ENCODE measurements at places on chromosomes 4 and X. TPM values are rescaled to one million over a fixed set of nuclear protein-coding genes. Genes with fewer than 3 reads are reported as not detected.

JCHAIN gene
- 377 TPM for total RNA-seq

ZCCHC18 gene
- total RNA-seq, result 0.26 TPM

GRCh38 chr4:41408859-41409593 lies 128.9 kb upstream of the LIMCH1 start:
- H3K27ac ChIP-seq, result no peak overlapping the region
- no peak for DNase-seq
- no peaks in the 10 kb centered on the region for H3K36me3 ChIP-seq
- H3K4me1 ChIP-seq, result peaks cover 4% of the 10 kb centered on the region

DNA sequence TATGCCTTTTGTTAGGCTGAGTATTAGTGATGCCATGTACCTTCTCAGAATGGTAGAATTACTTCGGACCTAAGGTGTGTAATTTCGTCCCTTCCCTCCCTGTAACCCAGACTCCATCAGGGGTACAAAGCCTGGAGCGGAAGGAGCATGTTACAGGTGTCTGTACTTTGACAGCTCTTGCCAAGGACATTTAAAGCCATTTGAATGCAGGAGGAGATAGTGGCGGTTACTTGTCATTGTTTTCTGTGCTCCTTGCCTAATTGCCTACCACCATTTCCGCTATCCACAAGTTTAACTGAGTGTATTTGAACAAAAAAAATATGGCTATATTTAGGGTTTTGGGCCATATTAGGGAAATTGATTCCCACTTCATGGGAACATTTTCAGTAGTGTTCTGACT lies 1.8 kb downstream of the FNIP2 start:
- H3K4me1 ChIP-seq, result peaks cover 20% of the 10 kb centered on the region
- no peaks in the 10 kb centered on the region for H3K27me3 ChIP-seq
- H3K36me3 ChIP-seq, result no peaks in the 10 kb centered on the region
- DNase-seq, result no peak
- peak overlapping the region; percentile 75 for H3K4me3 ChIP-seq
- H3K27ac ChIP-seq, result no peak overlapping the region

CD38 gene
- total RNA-seq, result 54.0 TPM

DNA sequence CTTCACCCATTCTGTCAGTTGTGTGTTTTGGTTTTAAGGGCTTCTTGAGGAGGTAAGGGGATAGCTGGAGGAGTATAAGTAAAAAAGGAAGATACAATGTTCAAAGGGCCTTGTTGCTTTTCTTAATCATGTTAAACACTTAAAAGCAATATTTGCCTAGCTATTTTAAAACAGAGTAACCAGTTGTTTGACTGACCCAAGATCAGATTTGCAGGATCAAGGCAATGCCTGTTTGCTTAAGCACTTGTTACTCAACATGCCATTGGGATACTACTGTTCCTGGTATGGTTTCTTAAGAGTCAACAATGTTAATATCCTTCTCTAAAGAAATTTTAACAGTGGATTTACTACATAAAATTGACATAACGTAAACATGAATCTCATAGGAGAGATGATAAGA lies 2.6 kb downstream of the DCLK2 start:
- H3K36me3 ChIP-seq, result no peaks in the 10 kb centered on the region
- H3K4me3 ChIP-seq, result no peak overlapping the region
- H3K27ac ChIP-seq, result no peak overlapping the region
- no peaks in the 10 kb centered on the region for H3K27me3 ChIP-seq

- H3K36me3 ChIP-seq, result no peaks in the 10 kb centered on the region
- no peaks in the 10 kb centered on the region for H3K4me1 ChIP-seq
- no peak for DNase-seq
- no peak overlapping the region for H3K27ac ChIP-seq
- no peak overlapping the region for H3K4me3 ChIP-seq
Measured at GRCh38 chrX:142804085-142804484, 221.6 kb upstream of the SPANXN4 start.

GRCh38 chr4:173478913-173479283 lies 51.1 kb downstream of the HAND2 start:
- no peaks in the 10 kb centered on the region for H3K4me1 ChIP-seq
- DNase-seq, result no peak
- no peak overlapping the region for H3K27ac ChIP-seq
- H3K36me3 ChIP-seq, result no peaks in the 10 kb centered on the region
- H3K27me3 ChIP-seq, result no peaks in the 10 kb centered on the region
- no peak overlapping the region for H3K4me3 ChIP-seq

GRCh38 chrX:65601530-65602220 lies 65.8 kb upstream of the MSN start:
- no peaks in the 10 kb centered on the region for H3K27me3 ChIP-seq
- H3K4me3 ChIP-seq, result no peak overlapping the region
- no peaks in the 10 kb centered on the region for H3K36me3 ChIP-seq
- no peak for DNase-seq
- peak overlapping the region; percentile 80 for H3K27ac ChIP-seq

DNA sequence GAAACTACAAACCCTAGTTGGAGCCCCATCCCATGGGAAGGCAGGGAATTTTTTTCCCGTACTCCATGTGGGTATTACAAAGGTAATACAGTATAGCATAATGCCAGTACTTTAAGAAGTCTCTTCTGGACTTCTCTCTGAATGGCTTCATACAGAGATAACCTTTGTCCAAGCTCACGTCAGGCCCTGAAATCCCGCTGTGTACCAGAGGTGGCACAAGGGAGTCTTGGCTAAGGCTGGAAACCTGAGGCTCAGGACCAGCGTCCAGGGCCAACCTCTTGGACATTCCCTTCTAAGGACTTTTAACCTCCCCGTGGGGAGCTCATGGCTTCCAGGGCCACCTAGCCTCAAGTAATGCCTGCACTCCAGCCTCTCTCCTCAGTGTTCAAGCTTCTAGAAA lies 338.9 kb upstream of the FAM241A start:
- H3K4me1 ChIP-seq, result no peaks in the 10 kb centered on the region
- no peak overlapping the region for H3K27ac ChIP-seq
- H3K27me3 ChIP-seq, result no peaks in the 10 kb centered on the region

DNA sequence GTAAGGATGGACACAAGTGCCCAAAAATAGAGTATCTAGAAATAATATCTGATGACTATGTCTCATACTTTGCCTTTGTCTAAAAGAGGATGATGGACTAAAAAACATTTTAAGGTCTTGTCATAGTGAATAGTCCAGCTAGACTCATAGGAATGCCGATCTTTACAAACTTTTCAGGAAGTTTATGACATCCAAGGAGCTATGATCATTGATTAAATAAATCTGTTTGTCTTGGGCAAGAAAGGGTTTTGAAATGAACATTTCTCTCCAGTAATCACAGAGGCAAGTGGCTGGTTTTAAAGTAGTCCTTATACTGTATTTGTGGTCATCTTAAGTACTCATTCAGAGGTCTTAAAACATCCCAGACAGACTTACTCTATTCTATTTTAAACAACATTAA lies 109.8 kb downstream of the MAPK10 start:
- DNase-seq, result no peak
- no peak overlapping the region for H3K4me3 ChIP-seq
- no peaks in the 10 kb centered on the region for H3K36me3 ChIP-seq
- no peak overlapping the region for H3K27ac ChIP-seq

REELD1 gene
- 2.1 TPM for total RNA-seq

GRCh38 chr4:139863531-139863930 lies 197.9 kb downstream of the MGST2 start:
- no peaks in the 10 kb centered on the region for H3K36me3 ChIP-seq
- H3K4me1 ChIP-seq, result no peaks in the 10 kb centered on the region
- no peak for DNase-seq
- no peak overlapping the region for H3K27ac ChIP-seq
- no peaks in the 10 kb centered on the region for H3K27me3 ChIP-seq

DNA sequence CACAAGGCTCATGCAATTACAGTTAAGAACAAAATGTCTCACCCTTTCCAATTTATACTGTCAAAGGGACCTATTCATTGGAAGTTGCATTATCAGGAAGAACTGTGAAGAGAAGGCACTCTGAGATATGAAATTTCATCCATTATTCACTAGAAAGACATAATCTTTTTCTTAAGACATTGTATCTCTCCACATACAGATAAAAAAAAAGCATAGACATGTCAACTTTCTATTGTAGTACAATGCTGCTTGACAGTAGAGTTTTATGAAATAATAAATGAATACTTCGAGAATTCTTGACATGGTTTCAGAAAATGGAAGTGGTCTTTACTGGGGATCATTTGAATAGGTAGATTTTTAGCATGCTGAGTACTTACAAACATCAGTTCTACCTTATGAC lies 545.0 kb downstream of the TMA16 start:
- no peak for DNase-seq
- H3K27me3 ChIP-seq, result no peaks in the 10 kb centered on the region
- no peaks in the 10 kb centered on the region for H3K36me3 ChIP-seq
- H3K4me1 ChIP-seq, result no peaks in the 10 kb centered on the region
- H3K27ac ChIP-seq, result no peak overlapping the region

DNA sequence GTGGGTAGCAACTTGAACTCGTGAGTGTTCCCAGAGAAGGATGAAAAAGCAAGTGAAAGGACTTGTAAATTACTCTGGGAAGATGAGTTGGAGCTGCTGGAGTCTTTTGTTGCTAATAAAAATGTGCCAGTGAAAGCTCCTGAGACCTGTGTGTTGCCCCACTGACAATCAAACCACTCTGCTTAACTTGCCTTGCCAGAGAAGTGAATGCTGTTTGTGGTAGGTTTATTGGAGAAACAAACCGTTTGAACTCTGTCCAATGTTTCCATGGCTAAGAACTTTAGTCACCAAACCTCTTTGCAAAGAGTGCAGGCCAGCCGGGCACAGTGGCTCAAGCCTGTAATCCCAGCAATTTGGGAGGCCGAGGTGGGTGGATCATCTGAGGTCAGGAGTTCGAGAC lies 586.9 kb downstream of the PCDH7 start:
- H3K27ac ChIP-seq, result no peak overlapping the region
- H3K4me1 ChIP-seq, result no peaks in the 10 kb centered on the region
- no peaks in the 10 kb centered on the region for H3K36me3 ChIP-seq
- H3K27me3 ChIP-seq, result no peaks in the 10 kb centered on the region
- H3K4me3 ChIP-seq, result no peak overlapping the region

LRCH2 gene
- total RNA-seq, result 9.7 TPM

- H3K4me3 ChIP-seq, result no peak overlapping the region
- no peak for DNase-seq
- no peak overlapping the region for H3K27ac ChIP-seq
- H3K36me3 ChIP-seq, result no peaks in the 10 kb centered on the region
- H3K4me1 ChIP-seq, result peaks cover 4% of the 10 kb centered on the region
- H3K27me3 ChIP-seq, result no peaks in the 10 kb centered on the region
Measured at GRCh38 chrX:115693476-115693875, 132.5 kb downstream of the PLS3 start.

- H3K27me3 ChIP-seq, result no peaks in the 10 kb centered on the region
- no peak overlapping the region for H3K4me3 ChIP-seq
- no peak overlapping the region for H3K27ac ChIP-seq
- H3K4me1 ChIP-seq, result peaks cover 19% of the 10 kb centered on the region
- no peaks in the 10 kb centered on the region for H3K36me3 ChIP-seq
Measured at GRCh38 chr4:84920617-84921016, 45.9 kb downstream of the WDFY3 start.

GRCh38 chr4:3486541-3487540 lies 23.7 kb downstream of the DOK7 start:
- H3K4me1 ChIP-seq, result peaks cover 16% of the 10 kb centered on the region
- DNase-seq, result peak; percentile 77
- H3K36me3 ChIP-seq, result no peaks in the 10 kb centered on the region
- no peak overlapping the region for H3K4me3 ChIP-seq

DNA sequence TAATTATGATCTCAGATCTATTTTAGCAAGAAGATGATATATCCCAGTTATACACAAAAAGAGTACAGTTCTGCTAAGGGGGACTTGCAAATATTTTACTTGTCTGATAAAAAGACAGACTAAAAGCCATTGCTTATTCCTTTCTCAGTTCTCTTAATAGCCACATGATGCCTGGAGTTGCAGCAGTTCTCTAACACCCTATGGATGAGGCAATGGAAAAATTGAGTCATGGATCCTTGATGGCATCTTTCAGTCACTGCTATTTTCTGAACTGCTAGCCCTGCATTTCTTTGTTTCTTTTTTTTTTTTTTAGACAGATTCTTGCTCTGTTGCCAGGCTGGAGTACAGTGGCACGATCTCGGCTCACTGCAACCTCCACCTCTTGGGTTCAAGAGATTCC lies 1956.7 kb downstream of the C4orf33 start:
- no peak overlapping the region for H3K27ac ChIP-seq
- no peak for DNase-seq
- H3K4me1 ChIP-seq, result no peaks in the 10 kb centered on the region
- no peak overlapping the region for H3K4me3 ChIP-seq

- no peak overlapping the region for H3K4me3 ChIP-seq
- H3K4me1 ChIP-seq, result no peaks in the 10 kb centered on the region
- no peak overlapping the region for H3K27ac ChIP-seq
- no peaks in the 10 kb centered on the region for H3K36me3 ChIP-seq
- DNase-seq, result no peak
Measured at GRCh38 chrX:31894152-31894551, 822.3 kb upstream of the FTHL17 start.

GRCh38 chrX:54991706-54992105 lies 2.3 kb downstream of the PFKFB1 start:
- no peak overlapping the region for H3K4me3 ChIP-seq
- no peaks in the 10 kb centered on the region for H3K27me3 ChIP-seq
- H3K36me3 ChIP-seq, result no peaks in the 10 kb centered on the region
- no peaks in the 10 kb centered on the region for H3K4me1 ChIP-seq
- no peak for DNase-seq

DAPP1 gene
- total RNA-seq, result 5.6 TPM

GRSF1 gene
- total RNA-seq, result 51.8 TPM

DNA sequence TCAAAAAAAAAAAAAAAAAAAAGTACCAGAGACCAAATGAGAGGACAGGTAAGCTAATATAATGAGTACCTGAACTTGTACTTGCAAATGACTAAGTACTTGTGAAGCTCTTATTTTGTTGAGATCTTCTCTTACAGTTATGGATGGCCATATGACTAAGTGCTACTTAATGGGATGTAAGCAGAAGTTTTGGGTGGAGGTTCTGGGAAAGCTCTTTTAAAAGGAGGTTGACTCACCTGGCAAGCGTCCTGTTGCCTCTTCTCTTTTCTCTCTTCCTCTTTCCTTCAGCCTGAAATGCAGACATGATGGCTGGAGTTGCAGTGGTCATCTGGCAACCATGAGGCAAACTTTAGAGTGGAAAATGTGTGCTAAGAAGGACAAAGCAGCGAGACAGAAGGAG lies 36.9 kb upstream of the MED14 start:
- no peaks in the 10 kb centered on the region for H3K36me3 ChIP-seq
- H3K4me3 ChIP-seq, result no peak overlapping the region
- no peak overlapping the region for H3K27ac ChIP-seq
- no peaks in the 10 kb centered on the region for H3K27me3 ChIP-seq

ARHGAP4 gene
- total RNA-seq, result 353 TPM
